ENCODE measurements at places on chromosomes 2 and 18. TPM values are rescaled to one million over a fixed set of nuclear protein-coding genes. Genes with fewer than 3 reads are reported as not detected.

The INO80D gene
- 9.7 TPM for total RNA-seq

DNA sequence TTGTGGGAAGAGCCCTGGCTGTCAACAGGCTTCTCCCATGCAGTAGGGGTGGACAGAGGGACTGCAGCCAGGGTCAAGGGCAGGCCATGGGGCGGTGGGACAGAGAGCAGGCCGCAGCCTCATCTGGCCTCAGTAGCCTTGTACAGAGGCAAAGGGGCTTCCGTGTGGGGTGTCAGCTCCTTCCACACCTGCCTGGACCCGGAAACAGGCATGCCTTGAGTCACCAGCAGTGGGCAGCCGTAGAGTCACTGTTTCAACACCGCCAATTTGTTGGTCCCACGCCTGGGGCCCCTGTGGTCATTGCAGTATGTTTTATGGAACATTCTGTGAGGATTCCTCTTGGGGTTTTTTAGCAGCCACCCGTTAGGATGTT, 173.0 kb downstream of the SMAD7 start:
- DNase-seq, result no peak

GRCh38 chr2:11409572-11409959, 56.4 kb downstream of the E2F6 start:
- DNase-seq, result no peak

DNA sequence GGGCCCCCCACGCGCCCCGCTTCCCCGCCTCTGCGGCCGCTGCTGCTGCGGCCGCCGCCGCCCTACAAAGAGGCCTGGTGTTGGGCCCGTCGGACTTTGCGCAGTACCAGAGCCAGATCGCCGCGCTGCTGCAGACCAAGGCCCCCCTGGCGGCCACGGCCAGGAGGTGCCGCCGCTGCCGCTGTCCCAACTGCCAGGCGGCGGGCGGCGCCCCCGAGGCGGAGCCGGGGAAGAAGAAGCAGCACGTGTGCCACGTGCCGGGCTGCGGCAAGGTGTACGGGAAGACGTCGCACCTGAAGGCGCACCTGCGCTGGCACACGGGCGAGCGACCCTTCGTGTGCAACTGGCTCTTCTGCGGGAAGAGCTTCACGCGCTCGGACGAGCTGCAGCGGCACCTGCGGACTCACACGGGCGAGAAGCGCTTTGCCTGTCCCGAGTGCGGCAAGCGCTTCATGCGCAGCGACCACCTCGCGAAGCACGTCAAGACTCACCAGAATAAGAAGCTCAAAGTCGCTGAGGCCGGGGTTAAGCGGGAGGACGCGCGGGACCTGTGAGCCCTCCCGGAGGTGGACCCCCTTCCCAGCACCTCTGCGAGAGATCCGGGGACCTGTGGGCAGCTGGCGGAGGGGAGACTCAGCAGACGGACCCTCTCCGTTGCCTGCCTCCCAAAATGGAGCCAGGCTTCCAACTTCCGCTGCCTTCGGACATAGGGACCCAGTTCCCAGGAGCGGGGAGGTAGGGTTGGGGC, 1.9 kb downstream of the SP5 start:
- no peak for DNase-seq

DNA sequence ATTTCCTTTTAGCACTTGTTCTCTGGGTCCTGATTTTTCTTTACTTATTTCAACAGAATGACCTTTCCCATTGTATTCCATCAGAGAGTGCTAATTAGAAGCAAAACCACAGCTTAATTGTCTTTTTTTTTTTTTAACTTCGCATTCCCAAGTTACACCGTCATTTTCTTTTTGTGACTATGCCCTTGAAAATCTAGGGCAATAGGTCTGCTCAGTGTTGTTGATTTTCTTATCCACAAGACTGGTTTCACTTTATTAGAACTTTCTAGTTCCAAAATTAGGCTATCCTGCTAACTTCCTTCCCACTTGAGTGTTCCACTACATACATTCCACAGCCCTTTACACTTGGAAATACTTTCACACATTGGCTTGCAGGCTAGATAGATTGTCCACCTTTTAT, 18.7 kb upstream of the ADAM17 start:
- DNase-seq, result no peak

GRCh38 chr2:181805228-181806038, 86.1 kb upstream of the ITPRID2 start:
- no peak for DNase-seq

The CFAP53 gene
- total RNA-seq, result 0.29 TPM

DNA sequence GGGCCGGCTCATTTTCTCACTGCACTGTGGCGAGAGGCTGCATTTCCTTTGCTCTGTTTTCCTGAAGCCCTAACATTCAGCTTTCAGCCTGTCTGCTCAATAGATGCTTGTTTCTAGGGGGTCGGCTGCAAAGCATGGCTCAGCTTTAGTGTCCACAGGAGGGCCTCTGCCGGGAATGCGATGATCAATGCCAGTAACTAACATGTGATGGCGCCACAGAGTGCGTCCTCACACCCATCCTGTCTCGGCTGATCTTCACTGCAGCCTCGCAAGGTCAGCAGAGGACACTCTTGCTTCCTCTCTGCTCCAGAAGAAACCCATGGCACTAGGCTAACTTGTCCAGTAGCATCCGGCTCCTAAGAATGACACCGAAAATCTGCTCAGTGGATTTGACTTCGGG, 156.4 kb upstream of the PXDN start:
- no peak for DNase-seq

The UGT1A10 gene
- not detected for total RNA-seq

GRCh38 chr18:79283131-79283810, 112.5 kb upstream of the NFATC1 start:
- no peak for DNase-seq

The TSPYL6 gene
- not detected for total RNA-seq

The RPRM gene
- total RNA-seq, result 2.1 TPM

DNA sequence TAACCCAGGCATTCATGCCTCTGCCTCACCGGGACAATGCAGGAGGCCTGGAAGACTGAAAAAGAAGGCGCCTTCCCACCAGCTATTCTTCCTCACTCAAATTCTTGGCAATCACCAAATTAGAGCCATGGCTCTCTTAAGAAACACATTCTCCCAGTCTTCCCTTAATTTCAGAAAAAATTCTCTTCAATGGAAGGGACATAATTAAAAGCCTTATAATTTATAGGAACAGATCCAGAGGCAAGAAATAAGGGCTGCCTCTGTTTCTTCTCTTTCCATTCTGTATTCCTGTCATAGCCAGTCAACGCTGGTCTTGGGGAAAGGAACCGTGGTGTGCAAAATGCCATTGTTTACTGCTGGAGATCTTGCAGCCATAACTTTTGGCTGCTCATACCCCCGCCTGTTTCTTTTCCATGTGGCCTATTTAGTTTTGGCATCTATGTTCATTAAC, 32.8 kb downstream of the DTNA start:
- DNase-seq, result no peak

DNA sequence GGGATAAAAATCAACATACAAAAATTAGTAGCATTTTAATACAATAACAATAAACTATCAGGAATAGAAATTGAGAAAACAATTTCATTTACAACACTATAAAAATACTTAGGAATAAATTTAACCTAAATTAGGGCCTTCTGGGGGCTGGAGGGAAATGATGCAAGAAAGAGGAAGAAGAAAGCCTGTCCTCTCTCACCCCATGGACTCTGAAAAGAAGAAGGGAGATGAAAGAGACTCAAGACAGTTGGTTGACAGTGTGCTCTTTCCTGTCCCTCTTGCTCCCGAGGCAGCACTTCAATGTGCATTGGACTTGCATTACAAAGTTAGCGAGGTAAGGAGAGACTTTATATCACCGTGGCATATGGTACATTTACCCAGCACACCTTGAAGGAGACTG, 88.5 kb downstream of the VAPA start:
- DNase-seq, result no peak

GRCh38 chr2:241741016-241741415, 6.6 kb downstream of the D2HGDH start:
- no peak for DNase-seq

DNA sequence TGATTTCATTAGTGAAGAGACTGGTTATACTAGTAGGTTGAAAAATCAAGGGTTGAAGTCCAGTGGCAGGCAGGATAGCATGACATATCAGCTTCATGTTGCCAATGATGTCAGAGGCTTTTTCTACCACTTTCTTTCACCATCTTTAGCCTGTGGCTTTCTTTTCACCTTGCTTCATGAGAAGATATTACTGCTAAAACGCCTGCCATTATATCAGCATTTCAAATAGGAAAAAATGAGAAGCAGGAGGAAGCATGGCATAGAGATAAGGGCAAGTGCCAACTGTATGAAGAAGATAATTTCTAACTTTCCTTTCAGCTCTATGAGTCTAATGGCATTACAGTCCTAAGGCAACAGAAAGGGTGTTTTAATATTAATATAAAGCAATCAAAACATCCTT, 270.2 kb upstream of the SYT4 start:
- no peak for DNase-seq

GRCh38 chr2:211049321-211050018, 493.1 kb downstream of the CPS1 start:
- no peak for DNase-seq

DNA sequence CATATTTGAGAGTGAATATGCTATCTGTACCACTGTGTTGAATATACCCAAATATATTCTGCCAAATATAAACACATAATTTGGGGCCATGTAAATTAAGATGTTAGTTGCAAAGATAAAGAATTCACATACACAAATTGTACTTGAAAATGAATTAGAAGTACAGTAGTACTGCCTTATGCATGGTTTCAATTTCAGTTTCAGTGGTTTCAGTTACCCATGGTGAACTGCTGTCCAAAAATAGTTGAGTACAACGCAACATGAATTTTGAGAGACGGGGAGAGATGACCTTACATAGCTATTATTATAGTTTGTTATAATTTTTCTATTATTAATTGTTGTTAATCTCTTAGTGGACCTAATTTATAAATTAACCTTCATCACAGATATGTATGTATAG, 1313.0 kb upstream of the FAM98A start:
- no peak for DNase-seq

The GPR155 gene
- total RNA-seq, result 1.7 TPM

The GRHL1 gene
- total RNA-seq, result 6.2 TPM

The GPR75 gene
- total RNA-seq, result 1.6 TPM

- no peak for DNase-seq
Observed at GRCh38 chr2:230209422-230210051, 10.2 kb downstream of the SP110 start.

The AQP12B gene
- total RNA-seq, result not detected

- DNase-seq, result no peak
Observed at GRCh38 chr2:152126664-152127063, 27.8 kb upstream of the CACNB4 start.

The ATP6V1B1 gene
- total RNA-seq, result not detected

DNA sequence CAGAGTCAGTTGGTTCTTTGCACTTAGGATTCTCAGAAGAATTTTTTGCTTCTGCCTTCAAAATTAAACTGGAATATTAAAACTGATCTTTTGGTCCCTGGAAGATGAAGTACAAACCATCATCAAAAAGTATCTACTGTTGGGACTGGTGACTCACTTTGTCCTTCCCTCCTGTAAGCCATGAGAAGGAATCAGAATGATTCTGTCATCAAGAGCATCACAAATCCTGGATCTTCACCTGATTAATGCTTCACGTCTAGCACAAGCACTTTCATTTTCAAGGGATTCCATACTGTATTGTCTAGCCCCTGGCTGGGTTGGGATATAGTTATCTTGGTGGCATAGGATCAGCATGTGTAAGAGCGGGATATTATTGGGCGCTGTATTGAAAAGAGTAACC, 69.3 kb upstream of the CYP1B1 start:
- no peak for DNase-seq

The IMP4 gene
- 121 TPM for total RNA-seq

The FER1L5 gene
- not detected for total RNA-seq

The DCDC2C gene
- not detected for total RNA-seq

- DNase-seq, result no peak
Observed at GRCh38 chr2:64716569-64716968, 62.9 kb upstream of the SERTAD2 start.

The CAPN14 gene
- total RNA-seq, result 0.58 TPM

The LIMS4 gene
- total RNA-seq, result 4.9 TPM

The ALPI gene
- not detected for total RNA-seq

DNA sequence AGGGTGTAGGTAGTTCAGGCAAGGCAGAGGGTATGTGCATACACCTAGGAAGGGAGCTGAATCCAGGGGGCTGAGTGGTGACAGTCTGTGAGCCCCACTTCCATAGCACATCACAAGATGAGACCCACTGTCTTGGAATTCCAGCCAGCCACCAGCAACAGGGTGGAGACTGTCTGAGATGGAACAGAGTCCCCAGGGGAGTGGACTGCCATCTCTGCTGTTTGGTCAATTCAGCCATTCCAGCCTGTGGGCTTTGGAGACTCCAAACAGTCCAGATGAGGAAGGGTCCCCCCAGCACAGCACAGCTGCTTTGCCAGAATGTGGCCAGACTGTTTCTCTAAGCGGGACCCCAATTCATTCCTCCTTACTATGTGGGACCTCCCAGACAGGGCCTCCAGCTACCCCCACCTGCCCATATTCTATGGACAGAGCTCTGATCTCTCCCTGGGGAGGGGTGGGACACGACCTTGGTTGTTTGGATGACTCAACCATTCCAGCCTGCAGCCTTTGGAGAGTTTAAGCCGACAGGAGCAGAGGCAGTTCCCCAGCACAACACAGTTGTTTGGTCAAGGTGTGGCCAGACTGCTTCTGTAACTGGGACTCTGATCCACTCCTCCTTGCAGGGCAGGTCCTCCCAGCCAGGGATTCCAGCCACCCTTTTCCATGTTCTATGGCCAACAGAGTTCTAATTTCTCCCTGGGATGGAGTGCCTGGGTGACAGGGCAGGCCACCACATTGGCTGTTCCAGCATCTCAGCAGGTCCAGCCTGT, 178.0 kb downstream of the RND3 start:
- DNase-seq, result no peak

The C18orf54 gene
- 3.4 TPM for total RNA-seq

The HRH4 gene
- total RNA-seq, result not detected

GRCh38 chr2:219142329-219142728, 18.3 kb downstream of the NHEJ1 start:
- DNase-seq, result peak; percentile 64

- DNase-seq, result no peak
Observed at GRCh38 chr2:111884592-111884964, 585 bp upstream of the ANAPC1 start.

- DNase-seq, result no peak
Observed at GRCh38 chr2:54107455-54107764, 8.0 kb upstream of the ACYP2 start.

DNA sequence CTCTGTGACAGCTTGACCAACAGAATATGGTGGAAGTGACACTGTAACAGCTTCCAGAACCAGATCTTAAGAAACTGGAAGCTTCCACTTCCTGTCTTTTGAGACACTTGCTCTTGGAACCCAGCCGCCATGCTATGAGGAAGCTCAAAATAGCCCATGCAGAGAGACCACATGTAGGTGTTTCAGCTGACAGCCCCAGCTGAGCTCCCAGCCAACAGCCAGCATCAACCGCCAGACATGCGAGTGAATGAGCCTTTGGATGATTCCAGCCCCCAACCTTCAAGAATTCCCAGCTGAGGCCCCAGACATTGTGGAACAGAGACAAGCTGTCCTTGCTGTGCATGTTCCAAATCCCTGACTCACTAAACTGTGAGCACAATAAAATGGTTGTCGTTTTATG, 27.9 kb downstream of the ACVR1 start:
- no peak for DNase-seq

GRCh38 chr2:240731178-240731545, 39.5 kb downstream of the AQP12A start:
- DNase-seq, result no peak
